ENCODE measurements at places on chromosomes 7 and 10.
A peak's percentile ranks its signal among the peaks of the same experiment; 100 is the strongest.

DNA sequence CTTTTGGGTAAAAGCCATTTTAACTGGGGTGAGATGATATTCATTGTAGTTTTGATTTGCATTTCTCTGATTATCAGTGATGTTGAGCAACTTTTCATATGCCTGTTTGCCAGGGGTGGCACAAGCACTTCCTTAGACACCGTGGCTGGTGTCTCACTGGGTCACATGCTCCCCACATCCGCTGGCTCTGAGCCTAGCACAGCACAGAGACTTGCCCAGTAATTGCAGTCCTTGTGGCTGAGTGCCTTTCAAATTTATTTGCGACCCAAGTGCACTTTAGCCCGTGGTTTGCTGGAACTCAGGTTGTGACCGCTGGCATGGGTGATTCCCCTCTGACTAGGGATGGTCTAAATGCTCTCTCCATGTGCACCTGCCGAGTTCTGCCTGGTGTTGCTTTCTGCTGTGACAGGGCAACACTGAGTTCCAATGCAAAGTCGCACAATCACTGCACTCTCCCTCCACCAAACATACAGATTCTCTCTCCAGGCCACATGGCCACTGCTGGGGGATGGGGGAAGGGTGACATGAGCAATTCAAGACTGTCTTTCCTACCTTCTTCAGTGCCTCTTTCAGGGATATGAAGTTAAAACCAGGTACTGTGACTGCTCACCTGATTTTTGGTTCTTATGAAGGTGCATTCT is 66.5 kb downstream of the ZNF277 start:
- no peak for DNase-seq

DNA sequence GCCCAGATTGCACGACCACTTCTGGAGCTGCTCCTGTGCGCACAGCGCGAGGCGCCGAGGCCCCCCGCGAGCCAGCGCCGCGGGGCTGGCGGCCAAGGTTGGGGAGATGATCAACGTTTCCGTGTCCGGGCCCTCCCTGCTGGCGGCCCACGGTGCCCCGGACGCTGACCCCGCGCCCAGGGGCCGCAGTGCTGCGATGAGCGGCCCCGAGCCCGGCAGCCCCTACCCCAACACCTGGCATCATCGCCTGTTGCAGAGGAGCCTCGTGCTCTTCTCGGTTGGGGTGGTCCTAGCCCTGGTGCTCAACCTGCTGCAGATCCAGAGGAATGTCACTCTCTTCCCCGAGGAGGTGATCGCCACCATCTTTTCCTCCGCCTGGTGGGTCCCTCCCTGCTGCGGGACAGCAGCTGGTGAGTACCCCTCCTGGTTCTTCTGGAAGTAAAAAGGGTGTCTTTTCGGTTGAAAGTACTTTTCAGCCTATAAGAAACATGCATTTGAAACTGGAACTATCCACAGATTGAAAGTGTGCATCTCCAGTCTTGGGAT is 683 bp downstream of the INSIG1 start:
- no peak for DNase-seq

DNA sequence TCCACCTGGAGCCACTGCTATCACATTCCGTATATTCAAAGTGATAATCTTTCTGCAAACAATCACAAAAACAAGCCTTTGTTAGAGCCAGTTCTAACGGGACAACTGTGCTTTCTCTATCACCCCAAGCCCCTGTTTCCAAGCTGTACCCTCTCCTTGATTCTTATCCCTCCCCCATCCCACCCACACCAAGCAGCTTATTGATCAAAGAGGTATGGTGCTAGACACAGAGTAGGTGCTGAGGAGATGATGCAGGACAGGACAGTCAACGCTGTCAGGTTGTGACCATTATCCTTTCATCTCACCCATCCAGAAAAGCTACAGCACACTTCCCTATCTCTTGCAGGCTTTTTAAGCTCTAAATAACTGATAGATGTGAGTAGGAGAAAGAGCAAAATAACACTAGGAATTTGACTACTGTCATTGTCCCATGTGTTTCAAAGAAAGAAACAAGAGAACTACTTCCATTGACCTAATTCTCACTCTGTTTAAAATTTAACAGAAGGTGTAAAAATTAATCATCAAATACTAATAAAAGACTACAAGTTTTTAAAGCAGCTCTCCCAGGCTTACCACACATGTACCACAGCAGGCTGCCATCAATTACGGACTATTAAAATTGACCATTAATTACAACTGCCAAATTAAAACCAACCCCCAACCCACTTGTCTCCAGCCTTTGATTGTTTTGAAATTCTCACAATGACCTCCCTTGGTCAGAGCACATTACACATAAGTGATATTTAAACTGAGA is 94.3 kb downstream of the ELAPOR2 start:
- no peak for DNase-seq

- no peak for DNase-seq
These were observed at the start of gene TMEM236 for GRCh38 chr10:17751781-17752445. TMEM236 (plus strand) TSS chr10:17752201; CDS start chr10:17752296, 95 bp downstream.

- no peak for DNase-seq
These were observed 127.8 kb downstream of the ITGB8 start for GRCh38 chr7:20458521-20458920.

DNA sequence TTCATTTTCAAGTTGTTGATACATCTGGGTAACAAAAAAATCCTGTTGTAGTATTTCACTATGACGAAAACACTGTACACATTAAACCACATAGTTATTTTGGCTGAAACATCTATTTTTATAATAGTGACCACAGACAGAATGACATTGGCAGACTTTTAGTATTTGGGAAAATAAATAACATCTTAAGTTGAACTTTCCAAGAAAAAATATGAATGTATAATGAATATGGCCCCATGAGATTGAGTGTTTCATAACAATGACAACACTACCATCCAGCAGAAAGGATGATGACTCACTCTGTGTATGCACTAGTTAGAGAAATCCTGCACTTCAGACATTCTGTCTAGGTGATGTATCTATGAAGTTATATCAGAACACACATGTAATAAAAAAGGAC is 118.1 kb downstream of the SEMA3D start:
- no peak for DNase-seq

GRCh38 chr10:78375854-78376785 is 342.5 kb downstream of the RPS24 start:
- no peak for DNase-seq

DNA sequence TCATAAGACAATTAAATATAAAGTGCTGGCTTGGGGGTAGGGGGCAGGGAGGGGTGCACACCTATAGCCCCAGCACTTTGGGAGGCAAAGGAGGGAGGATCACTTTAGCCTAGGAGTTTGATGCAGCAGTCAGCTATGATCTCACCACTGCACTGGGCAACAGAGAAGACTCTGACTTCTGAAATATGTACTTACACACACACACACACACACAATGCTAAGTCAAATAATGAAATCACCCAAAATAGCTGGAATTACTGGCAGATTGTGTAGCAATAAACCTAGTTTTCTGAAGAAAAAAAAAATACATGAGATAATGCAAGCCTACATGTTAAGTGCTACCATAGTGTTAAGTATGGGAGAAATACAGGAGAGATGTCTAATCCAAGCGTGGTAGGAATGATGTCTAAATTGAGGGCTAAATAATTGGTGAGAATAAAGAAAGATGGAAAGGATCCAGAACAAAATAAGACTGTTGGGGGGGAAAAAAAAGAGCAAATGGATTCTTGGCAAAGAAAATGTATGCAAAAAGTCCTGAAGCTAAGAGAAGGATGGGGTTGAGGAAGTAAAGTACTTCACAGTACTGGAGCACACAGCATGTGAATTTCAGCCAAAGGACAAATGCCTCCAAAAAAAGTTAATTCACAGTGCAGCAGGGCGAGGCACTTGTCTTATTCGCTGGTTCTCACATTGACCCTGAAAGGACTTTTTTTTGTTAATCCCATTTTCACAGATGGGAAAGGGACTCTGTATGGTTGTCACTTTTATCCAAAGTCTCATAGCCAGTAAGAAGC is 73.9 kb downstream of the IGF2BP3 start:
- DNase-seq, result no peak

DNA sequence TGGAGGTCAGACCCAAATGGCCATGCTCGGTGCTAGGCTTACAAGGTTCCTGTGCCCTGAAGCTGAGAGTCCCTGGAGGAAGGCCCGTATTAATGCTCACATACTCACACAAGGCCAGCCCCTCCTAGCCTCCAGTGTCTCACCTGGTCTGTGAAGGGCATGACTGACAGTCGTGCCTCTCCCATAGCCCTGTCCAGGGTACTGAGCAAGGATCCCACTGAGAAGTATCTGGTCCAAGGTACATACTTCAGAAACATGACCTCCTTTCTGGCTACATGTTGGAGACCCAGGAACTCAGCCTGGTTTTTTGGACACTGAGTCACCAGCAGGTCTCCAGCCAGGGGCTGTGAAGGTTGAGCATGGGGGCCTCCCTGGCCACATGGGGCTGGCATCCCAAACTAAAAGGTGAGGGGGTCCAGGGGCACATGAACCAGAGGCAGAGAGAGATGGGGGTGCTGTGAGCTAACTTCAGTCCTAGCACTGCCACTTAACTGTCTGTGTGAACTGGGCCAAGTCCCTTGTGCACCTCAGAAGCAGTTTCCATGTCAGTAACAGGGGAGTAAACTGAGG is 17.6 kb upstream of the RASGEF1A start:
- no peak for DNase-seq

GRCh38 chr10:70053841-70054288 is 1.2 kb downstream of the MACROH2A2 start:
- DNase-seq, result no peak

DNA sequence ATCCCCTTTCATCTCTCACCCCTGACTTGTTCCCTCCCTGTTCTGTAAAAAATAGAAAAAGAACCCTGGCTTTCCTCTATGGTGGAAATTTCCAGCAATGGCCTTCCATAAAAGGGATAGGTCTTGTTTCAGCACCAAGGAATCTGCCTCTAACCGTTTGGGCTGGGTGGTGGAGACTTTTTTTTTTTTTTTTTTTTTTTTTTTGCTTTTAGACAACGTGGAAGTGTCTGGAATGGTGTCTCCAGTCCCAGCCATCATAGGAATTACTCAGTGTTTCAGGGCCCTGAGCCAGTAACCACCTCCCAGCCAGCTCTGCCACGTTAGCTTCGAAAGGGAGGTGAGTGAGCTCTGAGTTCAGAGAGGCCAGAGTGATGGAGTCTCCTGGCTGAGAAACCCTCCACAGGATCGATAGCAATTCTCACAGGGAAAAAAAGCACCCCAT is 97.3 kb upstream of the COL1A2 start:
- no peak for DNase-seq

GRCh38 chr10:73044378-73045285 is 52.0 kb downstream of the P4HA1 start:
- no peak for DNase-seq

- DNase-seq, result no peak
These were observed 451.9 kb downstream of the KCNMA1 start for GRCh38 chr10:77185696-77186095.

- DNase-seq, result no peak
These were observed 122.2 kb downstream of the CUBN start for GRCh38 chr10:17007418-17007770.

DNA sequence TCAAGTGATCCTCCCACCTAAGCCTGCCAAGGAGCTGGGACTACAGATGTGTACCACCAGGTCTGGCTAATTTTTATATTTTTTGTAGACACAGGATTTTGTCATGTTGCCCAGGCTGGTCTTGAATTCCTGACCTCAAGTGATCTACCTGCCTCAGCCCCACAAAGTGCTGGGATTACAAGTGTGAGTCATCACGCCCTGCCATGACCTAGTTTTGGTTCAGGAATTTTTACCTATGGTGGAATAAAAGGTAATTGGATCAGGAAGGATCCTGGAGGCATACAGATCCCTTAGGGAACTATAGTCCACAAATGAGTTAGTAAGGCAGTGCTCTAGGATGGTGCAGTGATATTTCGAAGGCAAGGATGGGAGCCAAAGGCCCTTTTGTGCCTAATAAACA is 717.9 kb downstream of the PHTF2 start:
- DNase-seq, result no peak

DNA sequence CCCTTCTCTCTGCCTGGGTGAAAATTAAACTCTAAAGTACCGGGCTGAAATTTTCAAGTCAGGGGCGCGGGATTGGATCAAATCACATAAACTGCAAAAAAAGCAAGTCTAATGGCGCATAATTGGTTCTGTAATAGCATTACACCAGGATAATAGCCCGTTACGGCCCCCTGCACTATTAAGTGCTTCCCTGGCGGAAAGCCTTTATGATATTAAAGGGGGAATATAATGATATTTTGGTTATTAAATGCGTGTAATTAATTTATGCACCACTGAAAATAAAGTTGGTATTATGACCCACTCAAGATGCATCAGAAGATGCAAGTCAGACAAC is 744 bp upstream of the DRGX start:
- no peak for DNase-seq

GRCh38 chr7:87627634-87627994 is 584 bp upstream of the RUNDC3B start:
- no peak for DNase-seq

GRCh38 chr10:6123532-6123931 is 34.7 kb downstream of the RBM17 start:
- no peak for DNase-seq

DNA sequence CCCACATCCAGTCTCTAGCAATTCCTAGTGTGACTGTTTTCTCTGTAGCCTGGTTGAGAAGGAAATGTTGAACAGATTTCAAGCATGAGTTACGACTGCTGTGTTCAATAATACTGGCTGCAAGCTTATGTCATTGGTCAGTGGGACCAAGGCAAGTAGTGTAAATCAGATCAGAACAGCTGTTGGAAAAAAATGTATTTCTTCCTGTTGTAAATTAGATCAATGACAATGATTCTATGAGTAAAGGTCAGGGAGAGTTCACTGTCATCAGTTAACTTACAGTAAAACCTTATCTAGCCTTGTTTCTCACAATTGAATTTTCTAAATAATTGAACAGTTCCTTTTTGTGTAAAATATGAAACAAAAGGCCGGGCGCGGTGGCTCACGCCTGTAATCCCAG is 6.7 kb downstream of the OTUD1 start:
- DNase-seq, result no peak

- no peak for DNase-seq
These were observed 11.5 kb upstream of the UNCX start for GRCh38 chr7:1220977-1221745.

DNA sequence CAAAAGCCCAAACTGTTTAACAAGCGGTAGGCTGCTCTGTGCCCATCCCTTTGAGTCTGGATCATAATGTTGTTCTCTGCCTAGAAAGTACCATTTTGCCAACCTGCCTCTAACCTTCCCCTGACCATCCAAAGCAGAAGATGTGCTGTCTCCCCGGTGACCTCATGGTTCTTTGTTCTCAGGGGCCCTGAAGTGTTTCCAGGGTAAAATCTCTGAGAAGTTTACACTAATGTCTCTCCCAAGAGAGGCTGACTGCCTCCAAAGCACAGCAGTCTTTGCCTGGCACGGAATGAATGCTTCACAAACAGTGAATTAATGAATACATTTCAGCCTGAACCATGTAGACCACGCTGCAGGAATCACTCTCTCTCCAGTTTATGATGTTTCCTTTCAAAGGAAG is 523.8 kb upstream of the CELF2 start:
- no peak for DNase-seq

- peak; percentile 19 for DNase-seq
These were observed 328 bp downstream of the ESYT2 start for GRCh38 chr7:158829021-158829341.
